CD8-positive, alpha-beta memory T cell (primary cell): ENCODE measurements at places on chromosomes 7 and 10. TPM values are rescaled to one million over a fixed set of nuclear protein-coding genes. Genes with fewer than 3 reads are reported as not detected.
A peak's percentile ranks its signal among the peaks of the same experiment; 100 is the strongest.

DNA sequence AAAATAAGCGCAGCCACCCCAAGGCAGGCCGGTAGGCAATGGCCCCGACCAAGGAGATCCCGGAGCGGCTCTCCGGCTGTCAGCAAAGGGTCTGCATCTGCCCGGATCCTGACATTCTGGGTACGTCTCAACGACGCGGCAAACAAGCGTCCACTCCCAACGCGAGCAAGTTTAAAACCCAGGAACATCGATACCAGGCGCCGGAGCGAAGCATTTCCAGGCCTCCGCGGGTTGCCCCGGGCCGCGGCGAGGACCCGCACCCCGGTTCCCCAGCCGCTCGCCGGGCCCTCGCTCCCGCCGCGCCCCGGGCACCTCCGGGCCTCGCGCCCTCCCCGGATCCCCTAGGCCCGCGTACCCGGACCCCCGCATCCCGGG, 453 bp downstream of the URGCP start:
- DNase-seq: no peak
- peak overlapping the region; percentile 58 for H3K4me3 ChIP-seq

DNA sequence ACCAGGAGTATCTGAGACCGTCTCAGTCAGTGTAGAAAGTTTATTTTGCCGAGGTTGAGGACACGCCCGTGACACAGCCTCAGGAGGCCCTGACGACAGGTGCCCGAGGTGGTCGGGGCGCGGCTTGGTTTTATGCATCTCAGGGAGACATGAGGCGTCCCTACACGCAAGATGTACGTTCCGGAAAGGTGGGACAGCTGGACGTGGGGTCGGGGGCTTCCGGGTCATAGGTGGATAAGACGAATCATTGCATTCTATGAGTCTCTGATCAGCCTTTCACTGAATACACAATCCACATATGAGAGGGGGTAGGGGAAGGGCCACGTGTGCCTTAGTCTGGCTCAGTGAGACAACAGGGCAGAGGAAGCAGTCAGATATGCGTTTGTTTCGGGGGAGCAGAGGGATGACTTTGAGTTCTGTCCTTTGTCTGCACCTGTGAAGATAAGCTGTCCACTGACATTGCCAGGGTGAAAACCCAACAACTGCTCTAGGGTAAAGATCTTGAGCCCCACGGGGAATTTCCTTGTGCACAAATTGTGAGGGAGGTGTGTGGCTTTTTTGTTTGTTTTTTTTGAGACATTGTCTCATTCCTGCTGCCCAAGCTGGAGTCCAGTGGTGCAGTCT, 66.2 kb downstream of the DNAJB6 start:
- no peak for DNase-seq
- no peaks in the 10 kb centered on the region for H3K4me1 ChIP-seq
- H3K36me3 ChIP-seq: peaks cover 5% of the 10 kb centered on the region
- no peak overlapping the region for H3K4me3 ChIP-seq
- H3K27me3 ChIP-seq: no peaks in the 10 kb centered on the region

DNA sequence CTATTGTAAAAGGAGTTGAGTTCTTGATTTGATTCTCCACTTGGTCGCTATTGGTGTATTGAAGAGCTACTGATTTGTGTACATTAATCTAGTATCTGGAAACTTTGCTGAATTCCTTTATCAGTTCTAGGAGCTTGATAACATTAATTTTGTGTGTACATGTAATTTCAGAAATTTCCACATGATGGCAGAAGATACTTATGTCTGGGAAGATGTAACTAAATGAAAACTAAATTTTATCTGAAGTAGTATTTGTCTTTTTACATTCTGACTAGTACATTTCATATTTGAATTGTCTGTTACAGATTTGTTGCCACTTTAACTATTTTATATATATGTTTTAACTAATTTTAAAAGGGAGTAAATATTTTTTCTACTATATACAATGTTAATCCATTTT, 27.6 kb downstream of the SDHAF3 start:
- no peaks in the 10 kb centered on the region for H3K27me3 ChIP-seq
- H3K27ac ChIP-seq: no peak overlapping the region
- H3K4me1 ChIP-seq: no peaks in the 10 kb centered on the region
- H3K36me3 ChIP-seq: no peaks in the 10 kb centered on the region

TFR2 gene
- 14.6 TPM for total RNA-seq

DNA sequence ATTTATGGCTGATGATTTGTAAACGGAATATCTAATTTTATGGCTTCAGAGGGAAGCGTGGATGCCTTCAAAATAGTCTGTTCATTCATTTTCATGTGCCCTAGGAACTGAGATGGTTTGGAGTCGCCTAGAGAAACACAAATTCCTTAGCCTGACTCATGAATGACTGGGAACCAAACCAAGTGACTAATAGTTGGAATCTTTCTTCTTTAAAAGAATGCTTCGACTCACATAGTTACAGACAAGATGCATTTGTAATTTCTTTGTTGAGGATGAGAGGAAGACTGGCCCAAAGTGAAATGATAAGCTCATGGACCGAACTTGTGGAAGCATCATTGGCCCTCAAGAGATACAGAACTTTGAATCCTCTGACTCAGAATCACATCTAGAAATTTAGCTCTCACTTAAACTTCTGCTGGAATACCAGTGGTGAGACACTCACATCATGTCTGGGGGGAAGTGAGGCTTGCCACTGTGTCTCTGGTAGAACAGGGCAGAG, 1107.2 kb downstream of the NRG3 start:
- no peak overlapping the region for H3K4me3 ChIP-seq
- DNase-seq: no peak
- no peaks in the 10 kb centered on the region for H3K27me3 ChIP-seq
- H3K4me1 ChIP-seq: no peaks in the 10 kb centered on the region
- H3K36me3 ChIP-seq: no peaks in the 10 kb centered on the region

DNA sequence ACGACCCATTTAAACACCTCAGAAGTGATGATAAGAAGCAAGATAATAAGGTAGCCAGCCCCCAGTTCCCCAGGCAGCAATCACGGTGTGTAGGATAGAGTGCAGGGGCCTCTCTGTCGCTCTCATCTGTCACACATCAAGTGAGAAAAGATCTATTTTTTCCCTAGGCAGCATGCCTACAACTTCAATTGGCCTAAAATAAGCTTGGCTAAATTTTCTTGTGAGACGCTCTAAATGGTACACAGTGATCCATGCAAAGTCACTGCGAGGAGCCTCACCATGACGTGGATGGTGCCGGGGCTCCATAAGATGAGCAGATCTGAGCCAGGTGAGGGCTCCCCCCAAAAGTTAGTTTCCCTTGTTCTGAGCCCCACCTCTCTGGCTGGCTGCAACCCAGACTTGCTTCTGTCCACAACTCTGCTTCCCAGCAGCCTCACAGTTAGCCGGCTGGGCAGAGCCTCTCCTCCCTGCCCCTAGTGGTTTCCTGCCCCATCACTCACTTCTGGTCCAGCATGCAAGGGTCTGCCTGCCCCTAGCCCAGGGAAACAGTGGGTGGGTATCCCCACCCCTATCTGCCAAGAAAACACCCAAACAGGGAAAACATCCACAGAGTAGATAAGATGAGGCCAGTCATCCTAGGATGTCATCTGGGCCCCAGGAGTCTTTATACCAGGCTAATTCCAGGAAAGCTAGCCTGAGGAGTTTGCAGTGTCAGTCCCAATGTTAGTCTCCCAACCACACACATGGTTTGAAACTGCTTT, 342.1 kb downstream of the GRID1 start:
- H3K36me3 ChIP-seq: no peaks in the 10 kb centered on the region
- H3K27ac ChIP-seq: no peak overlapping the region
- no peaks in the 10 kb centered on the region for H3K4me1 ChIP-seq
- no peak overlapping the region for H3K4me3 ChIP-seq
- no peaks in the 10 kb centered on the region for H3K27me3 ChIP-seq

- no peak overlapping the region for H3K4me3 ChIP-seq
- no peaks in the 10 kb centered on the region for H3K4me1 ChIP-seq
- no peak for DNase-seq
- H3K27me3 ChIP-seq: no peaks in the 10 kb centered on the region
- no peak overlapping the region for H3K27ac ChIP-seq
- no peaks in the 10 kb centered on the region for H3K36me3 ChIP-seq
Observed at GRCh38 chr7:45187089-45187945, 29.7 kb downstream of the RAMP3 start.

DNA sequence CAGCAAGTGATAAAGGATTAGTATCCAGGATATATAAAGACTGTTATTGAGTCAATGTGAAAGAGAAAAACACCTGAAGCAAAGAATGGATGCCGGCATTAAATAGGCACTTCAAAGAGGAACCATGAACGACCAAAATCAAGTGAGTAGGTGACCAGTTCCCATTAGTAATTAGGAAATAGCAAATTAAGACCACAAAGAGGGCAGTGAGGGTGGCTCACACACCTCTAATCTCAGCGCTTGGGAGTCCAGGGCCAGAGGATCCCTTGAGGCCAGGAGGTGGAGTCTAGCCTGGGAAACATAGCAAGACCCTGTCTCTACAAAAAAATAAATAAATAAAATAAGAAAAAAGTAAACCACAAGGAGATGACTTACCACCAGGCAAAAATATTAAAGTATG, 1.5 kb upstream of the ANTXRL start:
- H3K4me3 ChIP-seq: peak overlapping the region; percentile 61
- peaks cover 4% of the 10 kb centered on the region for H3K27me3 ChIP-seq
- no peaks in the 10 kb centered on the region for H3K36me3 ChIP-seq
- no peak for DNase-seq
- no peak overlapping the region for H3K27ac ChIP-seq
- H3K4me1 ChIP-seq: peaks cover 16% of the 10 kb centered on the region

DNA sequence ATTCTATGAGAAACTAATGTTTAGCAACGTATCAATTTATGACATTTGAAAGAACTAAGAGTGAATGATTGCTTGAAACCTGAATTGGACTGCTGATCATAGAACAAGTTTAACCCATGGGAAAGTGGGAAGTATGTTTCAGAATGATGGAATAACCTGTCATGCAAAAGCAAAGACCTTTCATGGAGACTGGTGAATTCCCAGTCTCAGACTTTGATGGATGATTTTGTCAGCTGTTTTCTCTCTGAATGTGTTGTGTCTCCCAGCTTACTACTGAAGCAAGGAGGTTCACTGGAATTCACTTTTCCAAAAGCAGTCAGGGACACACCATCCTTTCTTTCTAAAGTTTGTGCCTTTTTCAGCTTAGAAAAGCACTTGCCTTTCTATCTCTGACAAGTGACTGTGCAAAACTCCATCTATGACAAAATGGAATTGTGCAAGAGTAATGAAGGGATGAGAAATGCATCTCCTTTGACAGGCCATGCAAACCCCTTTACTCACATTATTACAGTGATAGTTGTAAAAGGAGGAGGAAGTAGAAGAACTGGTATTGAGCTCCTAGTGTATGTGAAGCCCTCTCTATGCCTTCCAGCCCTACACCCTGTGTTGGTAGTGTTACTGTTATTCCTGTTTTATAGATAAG, 176.1 kb downstream of the PRKG1 start:
- DNase-seq: no peak
- H3K27me3 ChIP-seq: no peaks in the 10 kb centered on the region
- H3K36me3 ChIP-seq: no peaks in the 10 kb centered on the region
- no peaks in the 10 kb centered on the region for H3K4me1 ChIP-seq
- H3K4me3 ChIP-seq: no peak overlapping the region

DNA sequence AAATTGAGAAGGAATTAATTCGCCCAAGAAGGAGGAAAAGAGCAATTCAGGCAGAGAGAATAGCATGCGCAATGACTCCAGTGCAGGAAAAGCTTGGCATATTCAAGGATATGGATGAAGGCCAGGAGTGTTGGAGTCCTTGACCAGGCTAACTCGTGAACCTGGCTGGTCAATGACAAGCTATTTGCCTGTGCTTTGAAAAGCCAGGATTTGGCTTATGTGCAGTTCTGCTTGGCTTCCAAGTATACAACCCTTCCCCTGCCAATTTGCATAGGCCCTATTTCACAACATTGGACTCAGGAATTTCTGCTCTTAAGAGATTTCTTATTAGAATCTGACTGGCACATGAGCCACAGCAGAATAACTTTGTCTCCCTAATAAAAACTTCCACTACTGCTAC, 72.3 kb upstream of the SP8 start:
- DNase-seq: no peak
- H3K27ac ChIP-seq: no peak overlapping the region
- no peaks in the 10 kb centered on the region for H3K4me1 ChIP-seq

GRCh38 chr10:44974082-44974627, 4.5 kb downstream of the DEPP1 start:
- H3K27ac ChIP-seq: no peak overlapping the region
- H3K4me3 ChIP-seq: peak overlapping the region; percentile 44
- H3K36me3 ChIP-seq: no peaks in the 10 kb centered on the region
- peaks cover 21% of the 10 kb centered on the region for H3K4me1 ChIP-seq
- no peaks in the 10 kb centered on the region for H3K27me3 ChIP-seq
- DNase-seq: no peak

DNA sequence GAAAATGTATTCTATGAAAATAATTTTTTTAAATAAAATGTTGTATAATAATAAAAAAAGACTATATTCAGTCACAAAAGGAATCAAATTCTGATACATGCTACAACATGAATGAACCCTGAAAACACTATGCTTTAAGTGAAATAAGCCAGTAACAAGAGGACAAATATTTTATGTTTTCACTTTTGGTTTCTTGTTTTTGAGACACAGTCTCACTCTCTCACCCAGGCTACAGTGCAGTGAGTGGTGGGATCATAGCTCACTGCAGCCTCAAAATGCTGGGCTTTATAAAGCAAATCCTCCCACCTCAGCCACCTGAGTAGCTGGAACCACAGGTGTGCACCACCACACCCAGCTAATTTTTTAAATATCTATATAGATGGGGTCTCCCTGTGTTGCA, 64.2 kb downstream of the CNOT4 start:
- H3K36me3 ChIP-seq: no peaks in the 10 kb centered on the region
- H3K27ac ChIP-seq: no peak overlapping the region
- no peak overlapping the region for H3K4me3 ChIP-seq
- H3K27me3 ChIP-seq: no peaks in the 10 kb centered on the region
- no peak for DNase-seq

DNA sequence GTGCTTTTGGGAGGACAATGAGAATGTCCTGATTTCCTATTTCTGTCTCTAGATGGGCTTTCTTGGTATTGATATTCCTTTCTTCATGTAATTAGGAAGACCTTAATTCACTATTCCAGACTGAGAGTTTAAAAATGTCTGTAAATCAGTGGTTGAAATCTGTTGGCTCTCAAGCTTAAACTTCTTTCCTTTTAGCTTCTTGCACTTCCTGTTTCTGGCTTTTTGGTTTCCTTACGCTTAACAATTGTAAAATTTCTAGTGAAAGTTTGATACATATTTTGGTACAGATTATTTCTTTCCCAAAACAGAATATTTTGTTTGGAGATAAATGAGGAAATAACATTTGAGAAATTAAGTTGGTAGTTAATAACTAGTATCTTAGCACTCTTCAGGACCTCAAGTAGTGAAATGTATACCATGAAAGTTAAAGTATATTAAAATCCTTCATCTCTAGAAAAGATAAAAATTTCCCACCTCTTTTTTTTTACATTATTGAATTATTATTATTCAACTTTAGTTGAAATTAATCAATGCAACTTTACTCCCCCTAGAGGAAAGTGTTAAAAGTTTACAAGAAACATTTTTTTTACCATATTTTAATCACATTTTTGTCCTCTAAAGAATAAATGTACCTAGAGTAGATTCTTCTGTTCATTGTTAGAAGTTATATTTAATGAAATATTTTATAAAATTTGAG, 137.2 kb downstream of the PHTF2 start:
- H3K4me3 ChIP-seq: no peak overlapping the region
- DNase-seq: no peak
- peaks cover 7% of the 10 kb centered on the region for H3K4me1 ChIP-seq
